ENCODE measurements at places on chromosomes 2 and 18.

DNA sequence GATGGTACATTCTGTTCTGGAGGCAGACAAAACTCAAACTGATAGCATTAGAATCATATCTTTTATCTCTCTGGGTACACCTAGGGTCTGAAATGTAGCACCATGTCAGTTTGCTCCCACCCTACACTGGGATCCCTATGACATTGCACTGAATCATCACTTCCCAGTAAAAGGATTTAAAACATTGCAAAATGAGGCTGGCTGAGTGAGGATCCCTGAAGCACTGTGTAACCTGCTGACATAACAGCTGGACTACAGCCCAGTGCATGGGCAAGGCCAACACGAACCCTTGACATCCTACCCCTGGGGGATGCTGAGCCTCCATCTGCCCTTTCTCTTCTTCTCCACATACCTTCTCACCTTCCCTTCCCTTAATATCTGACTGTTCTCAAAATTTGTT lies 253.2 kb downstream of the TTC32 start:
- no peak for ATAC-seq
- H3K27ac ChIP-seq: no peak overlapping the region
- peaks cover 10% of the 10 kb centered on the region for H3K27me3 ChIP-seq
- no peak overlapping the region for H3K4me3 ChIP-seq
- no peaks in the 10 kb centered on the region for H3K4me1 ChIP-seq

DNA sequence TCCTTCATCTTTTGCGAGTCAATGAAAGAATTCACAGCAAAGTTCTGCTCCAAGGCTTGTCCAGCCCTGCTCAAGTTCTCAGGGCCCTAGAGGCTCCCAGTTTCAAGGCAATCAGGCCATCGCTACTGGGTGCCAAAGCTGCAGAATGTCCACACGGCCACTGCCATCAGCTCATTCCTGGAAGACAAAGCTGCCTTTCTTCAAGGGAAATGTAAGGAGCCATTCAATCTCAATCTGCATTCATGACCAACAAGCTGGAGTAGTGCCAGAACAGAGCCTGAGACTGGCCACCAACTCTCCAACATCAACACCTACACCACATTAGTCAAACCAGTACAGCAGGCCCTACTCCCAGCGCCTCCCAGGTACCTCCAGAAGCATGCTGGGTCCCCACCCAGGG lies 202.2 kb downstream of the TCF4 start:
- no peak overlapping the region for H3K27ac ChIP-seq
- H3K27me3 ChIP-seq: no peaks in the 10 kb centered on the region
- no peak overlapping the region for H3K4me3 ChIP-seq
- H3K4me1 ChIP-seq: no peaks in the 10 kb centered on the region
- no peak for ATAC-seq
- no peaks in the 10 kb centered on the region for H3K36me3 ChIP-seq

DNA sequence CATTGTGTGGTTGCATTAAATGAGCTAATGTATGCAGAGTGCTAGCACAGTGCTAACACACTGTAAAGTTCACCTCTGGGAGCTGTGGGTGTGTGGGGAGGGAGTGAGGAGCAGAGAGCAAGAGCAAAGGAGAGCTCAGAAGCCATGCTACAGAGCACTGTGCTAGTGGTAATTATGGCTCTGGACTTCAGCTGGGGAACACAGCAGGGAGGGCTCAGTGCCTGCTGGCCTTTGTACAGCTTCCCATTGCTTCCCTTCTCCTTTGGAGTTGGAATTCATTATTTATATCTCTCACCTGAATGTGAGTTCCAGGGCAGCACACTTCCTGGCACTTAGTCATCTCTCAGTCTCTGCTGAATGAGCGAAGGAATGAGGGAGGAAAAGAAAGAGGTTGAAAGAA lies 2.5 kb upstream of the PLA2R1 start:
- no peak overlapping the region for H3K27ac ChIP-seq
- H3K27me3 ChIP-seq: peaks cover 38% of the 10 kb centered on the region
- H3K4me3 ChIP-seq: no peak overlapping the region

DNA sequence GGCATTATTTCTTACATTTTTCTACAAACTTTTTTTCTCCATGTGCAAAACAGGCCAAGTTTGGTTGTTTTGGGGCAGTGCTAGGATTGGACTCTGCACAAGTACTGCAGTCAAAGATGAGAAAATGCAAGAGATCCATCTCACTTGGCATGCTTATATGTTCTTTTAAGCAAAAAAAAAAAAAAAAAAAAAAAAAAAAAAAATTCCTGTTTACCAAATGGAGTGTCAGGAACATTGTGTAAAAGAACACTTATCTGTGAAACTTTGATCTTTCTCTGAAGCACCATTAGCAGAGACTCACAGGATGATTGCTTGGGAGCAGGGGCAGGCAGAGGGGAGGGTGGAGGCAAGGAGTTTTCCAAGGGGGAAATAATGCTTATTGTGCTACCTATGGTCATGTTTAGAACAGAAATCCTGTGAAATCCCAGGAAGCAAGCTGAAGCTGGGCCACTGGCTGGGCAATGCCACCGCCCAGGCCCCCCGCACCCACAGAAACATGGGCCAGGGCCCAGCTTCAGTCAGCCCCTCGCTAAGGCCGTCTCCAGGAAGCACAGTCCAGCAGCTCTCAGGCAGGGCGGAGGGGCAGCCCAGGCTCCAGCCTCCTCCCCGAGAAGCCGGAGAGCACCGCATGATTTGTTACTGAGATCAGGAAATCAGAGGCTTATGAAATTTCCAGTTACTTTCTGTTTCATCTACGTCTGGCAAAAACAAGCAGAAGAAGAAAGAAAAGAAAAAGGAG lies 229.4 kb downstream of the ZNF516 start:
- H3K4me1 ChIP-seq: no peaks in the 10 kb centered on the region
- H3K27me3 ChIP-seq: peaks cover 9% of the 10 kb centered on the region
- H3K4me3 ChIP-seq: no peak overlapping the region
- H3K27ac ChIP-seq: no peak overlapping the region
